ENCODE measurements at places on chromosomes 16 and 17.

GRCh38 chr17:35213412-35213940 lies 19.3 kb upstream of the SLC35G3 start:
- no peak for DNase-seq

DNA sequence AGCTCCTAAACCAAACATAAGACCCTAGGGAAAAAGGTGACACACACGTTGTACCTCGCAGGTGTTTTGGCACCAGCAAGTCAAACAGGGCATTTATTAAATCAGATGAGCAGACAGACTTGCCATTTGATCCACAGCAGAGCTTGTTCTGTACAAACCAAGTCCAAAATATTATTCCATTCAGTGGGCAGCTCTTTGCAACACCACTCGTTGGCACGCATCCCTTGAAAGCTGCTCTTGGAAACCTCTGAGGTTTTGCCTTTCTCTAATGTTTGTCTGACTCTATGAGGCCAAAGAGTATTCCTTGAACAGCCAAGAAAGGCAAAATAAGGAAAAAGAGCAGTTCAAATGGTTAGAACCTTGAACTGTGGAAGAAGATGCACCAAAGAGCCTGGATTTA lies 12.7 kb downstream of the TMEM100 start:
- no peak for DNase-seq

GRCh38 chr17:49125449-49125848 lies 7.1 kb upstream of the B4GALNT2 start:
- DNase-seq, result no peak

- DNase-seq, result no peak
Measured at GRCh38 chr17:27572665-27573064, 58.3 kb upstream of the LGALS9 start.

- peak; percentile 54 for DNase-seq
Measured at GRCh38 chr17:32483451-32484019, 3.3 kb upstream of the CDK5R1 start.

DNA sequence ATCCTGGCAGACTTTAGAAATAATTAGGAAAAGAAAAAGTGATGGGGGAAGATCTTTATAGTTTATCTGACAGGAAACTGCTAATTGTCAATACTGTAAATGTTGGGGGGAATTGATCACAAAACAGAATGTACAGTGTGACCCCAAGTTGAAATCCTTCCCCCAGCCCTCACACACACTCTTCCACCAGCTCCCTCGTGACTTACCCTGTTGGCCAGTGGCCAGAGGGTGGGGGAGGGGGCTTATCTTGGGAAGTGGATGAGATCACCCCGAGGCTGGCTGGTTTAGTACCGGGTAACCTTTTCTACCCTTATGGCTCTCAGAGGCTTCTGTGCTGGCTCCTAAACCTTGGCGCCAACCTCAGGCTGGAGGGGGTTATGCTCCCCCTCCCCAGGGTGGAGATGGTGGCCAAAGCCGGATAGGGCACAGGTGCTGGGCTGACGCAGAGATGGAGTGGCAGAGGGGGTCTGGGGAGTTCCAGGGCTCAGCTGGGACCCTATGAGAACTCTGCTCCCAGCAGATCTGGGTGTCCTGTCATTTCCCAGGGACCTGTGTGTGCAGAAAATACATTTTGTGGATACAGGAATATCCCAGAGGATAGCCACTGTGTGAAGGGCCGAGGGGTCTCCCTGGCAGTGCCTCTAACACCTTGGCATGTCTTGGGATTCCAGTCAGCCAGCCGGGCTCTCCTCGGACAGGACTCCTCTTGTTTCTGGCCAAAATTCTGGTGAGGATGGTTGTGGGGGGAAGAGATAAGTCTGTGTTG lies 18.6 kb downstream of the CDH16 start:
- DNase-seq, result no peak

- DNase-seq, result no peak
Measured at GRCh38 chr17:13864521-13864920, 204.8 kb upstream of the COX10 start.

GRCh38 chr17:1232786-1233185 lies 37.5 kb upstream of the BHLHA9 start:
- no peak for DNase-seq

- no peak for DNase-seq
Measured at GRCh38 chr16:82638095-82638798, 11.5 kb downstream of the CDH13 start.

DNA sequence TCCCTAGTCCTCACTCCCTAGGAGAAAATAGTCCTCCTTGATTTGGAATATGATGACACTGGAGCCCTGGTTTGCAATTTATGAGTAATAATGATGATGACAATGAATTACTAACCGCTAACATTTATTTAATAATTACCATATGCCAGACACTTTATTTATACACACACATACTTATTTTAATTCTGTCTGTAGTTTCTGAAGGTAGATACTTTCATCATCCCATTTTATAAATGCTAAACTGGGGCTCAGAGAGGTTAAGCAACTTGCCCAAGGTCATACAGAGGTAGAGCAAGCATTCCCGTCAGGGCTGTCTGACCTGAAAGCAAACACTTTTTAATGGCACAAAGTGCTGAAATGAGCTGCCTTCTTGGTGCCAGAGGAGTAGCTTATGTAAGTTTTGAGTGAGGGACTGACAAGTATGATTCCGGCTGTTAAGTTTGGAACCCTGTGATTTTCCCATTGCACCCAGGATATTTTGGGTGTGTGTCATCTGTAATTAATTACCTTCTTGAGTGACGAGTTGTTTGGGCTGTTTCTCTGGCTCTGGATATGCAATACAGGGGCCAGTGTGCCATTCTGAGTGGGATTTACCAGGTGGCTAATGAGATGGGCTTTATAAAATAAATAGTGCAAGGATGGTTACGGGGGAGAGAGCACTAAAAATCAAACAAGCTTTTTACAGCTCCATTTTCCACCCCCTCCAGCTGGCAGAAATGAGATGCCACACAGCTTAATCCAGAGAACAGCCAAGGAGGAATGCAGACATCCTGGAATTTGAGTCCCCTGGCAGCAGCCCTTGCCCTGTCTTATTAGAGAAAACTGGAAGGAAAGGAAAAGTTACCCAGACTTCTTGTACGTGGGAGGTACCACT lies 211.8 kb downstream of the SNX29 start:
- no peak for DNase-seq

GRCh38 chr17:7217113-7217987 lies 2.3 kb downstream of the DLG4 start:
- DNase-seq, result peak; percentile 56

GRCh38 chr16:832652-833336 lies 32.3 kb upstream of the GNG13 start:
- DNase-seq, result no peak

- peak; percentile 22 for DNase-seq
Measured at GRCh38 chr17:40371261-40371929, 6.9 kb upstream of the GJD3 start.

Data from CD4-positive, alpha-beta T cell treated with Interleukin-6 for 4 hours (primary cell).